ENCODE measurements at places on chromosomes 7 and 10. TPM values are rescaled to one million over a fixed set of nuclear protein-coding genes. Genes with fewer than 3 reads are reported as not detected.

DNA sequence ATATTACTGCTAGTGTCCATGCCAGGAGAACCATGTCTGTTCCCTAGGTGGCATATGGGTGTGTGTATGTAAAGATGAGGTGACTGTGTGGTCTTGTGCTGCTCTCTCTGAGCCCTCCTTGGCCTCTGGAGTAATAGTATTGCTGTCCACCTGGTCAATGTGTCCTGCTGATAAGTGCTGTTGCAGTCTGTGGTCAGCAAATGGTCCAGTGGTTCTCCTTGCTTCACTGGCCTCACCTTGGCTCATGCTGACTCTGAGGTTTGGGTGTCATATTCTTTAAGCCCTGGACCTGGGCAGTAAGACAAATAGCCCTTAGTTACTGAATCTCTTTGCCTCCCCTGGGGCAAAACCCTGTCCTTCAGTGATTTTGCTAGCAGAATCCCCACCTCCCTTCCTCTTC, 56.8 kb downstream of the TPST1 start:
- no peak for DNase-seq

DNA sequence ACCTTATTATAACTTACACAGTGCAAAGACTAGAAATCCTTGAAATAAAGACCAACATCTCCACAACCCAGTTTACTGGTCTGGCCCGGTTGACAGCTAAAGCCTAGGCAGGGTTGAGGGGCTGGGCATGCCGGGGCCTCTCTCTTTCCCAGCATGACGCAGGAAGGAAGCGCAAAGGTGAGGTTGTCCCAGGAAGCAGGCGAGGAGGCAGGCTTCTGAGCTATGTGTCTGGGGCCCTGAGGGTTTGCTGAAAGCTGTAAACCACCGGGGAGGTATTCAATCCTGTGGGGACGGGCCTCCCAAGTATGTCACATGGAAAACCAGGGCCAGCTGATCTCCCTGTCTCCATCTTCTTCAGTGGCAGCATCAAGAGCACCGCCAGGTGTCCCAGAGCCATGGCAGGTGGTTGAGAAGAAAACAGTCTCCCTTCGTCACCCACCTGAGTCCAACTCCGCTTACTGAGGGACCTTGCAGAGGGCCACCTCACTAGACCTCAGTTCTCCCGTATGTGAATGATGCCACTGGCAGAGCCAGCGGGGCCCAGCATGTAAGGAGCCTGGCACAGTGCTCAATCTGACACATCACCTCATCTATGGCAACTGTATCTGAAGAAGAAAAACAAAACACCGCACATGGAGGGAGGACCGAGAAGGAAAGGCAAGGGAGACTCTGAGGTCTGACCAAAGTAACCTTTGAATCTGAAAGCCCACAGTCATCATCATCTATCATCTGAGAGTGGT, 49.5 kb downstream of the FAM53B start:
- no peak for DNase-seq

- DNase-seq, result no peak
Measured at GRCh38 chr10:129110780-129111179, 356.3 kb upstream of the MGMT start.

GRCh38 chr7:4715410-4715776, 33.3 kb downstream of the FOXK1 start:
- no peak for DNase-seq

DNA sequence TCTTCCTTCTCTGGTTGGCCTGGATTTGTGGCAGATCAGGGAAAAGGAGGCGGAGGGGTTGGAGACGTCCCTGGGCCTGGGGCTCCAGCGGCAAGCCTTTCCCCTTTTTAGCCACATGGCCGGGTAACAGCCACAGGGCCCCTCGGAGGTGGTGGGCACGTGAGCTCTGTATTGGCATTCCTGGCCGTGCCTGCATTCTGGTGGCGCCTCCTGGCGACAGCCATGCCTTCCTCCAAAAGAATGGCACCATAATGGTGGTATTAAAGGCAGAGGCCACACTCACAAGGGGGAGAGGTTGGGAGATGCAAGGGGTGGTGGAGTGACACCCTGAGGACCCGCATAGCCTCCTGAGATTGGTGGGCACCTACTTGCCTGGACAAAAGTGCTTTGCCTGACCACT, 3.0 kb upstream of the AQP1 start:
- DNase-seq, result no peak

- no peak for DNase-seq
Measured at GRCh38 chr7:148924011-148924410, 39.9 kb upstream of the EZH2 start.

- no peak for DNase-seq
Measured at GRCh38 chr10:29840516-29841276, 205.9 kb upstream of the SVIL start.

Gene DLG5
- 39.1 TPM for polyA plus RNA-seq

Gene C7orf25
- polyA plus RNA-seq, result 5.1 TPM

Gene NAT16
- not detected for polyA plus RNA-seq

Gene CCDC146
- polyA plus RNA-seq, result 21.8 TPM

Gene ASZ1
- not detected for polyA plus RNA-seq

Gene KCP
- 12.7 TPM for polyA plus RNA-seq

Gene AFAP1L2
- 42.2 TPM for polyA plus RNA-seq

Measured in right renal cortex interstitium (tissue), 3 donors.